ENCODE measurements at places on chromosomes 3 and 15.
A peak's percentile ranks its signal among the peaks of the same experiment; 100 is the strongest.

- no peak for DNase-seq
Measured at GRCh38 chr15:63582718-63583426, 14.3 kb upstream of the FBXL22 start.

DNA sequence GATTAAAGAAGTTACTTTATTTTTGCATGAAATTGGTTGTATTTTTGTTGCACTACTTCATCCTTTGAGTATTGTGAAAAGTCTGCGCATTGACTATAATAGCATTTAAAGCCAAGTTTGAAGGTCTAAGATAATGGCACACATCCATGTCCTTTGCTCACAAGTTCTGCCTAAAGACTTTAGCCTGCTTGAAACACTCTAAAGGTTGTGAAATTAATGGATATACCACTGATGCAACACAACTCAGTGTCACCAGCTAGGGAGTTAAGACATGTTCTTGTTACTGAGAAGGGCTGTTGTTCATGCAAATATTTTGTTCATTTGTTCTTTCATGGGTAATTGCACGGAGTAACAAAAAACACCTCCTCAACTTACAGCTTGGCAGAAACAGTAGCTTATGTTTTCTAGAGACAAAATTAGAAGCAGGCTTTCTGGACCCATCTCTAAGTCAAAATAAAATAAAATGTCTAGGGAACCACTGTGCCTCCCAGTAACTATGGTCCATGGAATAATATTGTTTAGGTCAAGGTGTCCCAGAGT, 83.9 kb downstream of the PPARG start:
- no peak for DNase-seq

DNA sequence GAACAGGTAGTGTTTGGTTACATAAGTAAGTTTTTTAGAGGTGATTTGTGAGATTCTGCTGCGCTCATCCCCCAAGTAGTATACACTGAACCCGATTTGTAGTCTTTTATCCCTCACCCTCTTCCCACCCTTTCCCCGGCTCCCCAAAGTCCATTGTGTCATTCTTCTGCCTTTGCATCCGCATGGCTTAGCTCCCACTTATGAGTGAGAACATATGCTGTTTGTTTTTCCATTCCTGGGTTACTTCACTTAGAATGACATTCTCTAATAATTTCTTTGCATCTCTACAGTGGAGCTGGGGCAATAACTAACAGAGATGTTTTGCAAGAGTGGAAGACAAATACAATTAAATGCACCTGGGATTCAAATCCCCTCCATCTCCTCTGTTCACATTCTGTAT, 93.2 kb downstream of the TP63 start:
- no peak for DNase-seq

DNA sequence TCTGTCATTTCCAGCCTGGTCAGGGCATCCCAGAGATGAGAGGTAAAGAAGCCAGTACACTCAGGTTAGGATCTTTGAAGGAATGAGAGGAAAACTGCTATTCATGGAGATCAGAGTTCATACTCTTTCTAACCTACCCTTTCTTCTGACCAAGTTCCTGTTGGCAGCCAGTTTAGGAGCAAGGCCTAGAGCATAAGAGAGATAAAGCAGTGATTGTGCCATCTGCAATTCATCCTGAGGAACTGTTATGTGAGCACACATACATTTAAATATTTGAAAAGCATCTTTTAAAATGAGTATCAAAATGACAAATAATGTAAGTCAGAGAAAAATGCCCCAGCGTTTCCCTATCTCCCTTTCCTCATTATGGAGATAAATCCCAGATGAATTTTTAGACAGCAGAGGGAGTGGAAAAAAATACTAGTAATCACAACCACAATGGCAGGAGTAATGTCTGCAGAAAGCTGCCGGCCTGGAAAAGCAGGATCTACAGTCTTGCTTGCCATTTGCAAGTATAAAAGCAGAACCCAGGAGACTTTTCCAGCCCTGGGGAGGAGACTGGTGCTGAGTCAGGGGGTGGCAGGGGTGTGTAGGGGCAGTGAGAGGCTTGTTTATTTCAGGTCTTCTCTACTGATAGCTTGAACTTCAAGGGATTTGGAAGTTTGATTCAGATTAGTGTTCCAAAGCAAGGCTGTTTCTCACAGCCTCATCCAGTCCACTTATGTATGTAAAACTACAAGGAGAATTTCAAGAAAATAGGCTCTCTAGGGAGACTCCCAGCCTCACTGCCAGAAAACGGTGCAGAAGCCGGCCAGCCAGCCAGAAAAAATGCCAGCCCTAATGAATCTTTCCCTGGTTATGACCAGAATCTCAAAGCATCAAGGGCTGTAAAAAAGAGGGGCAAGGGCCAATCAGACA, 1052.4 kb downstream of the TUSC7 start:
- no peak for DNase-seq

- DNase-seq = no peak
Measured at GRCh38 chr3:115428841-115429240, 194.5 kb upstream of the GAP43 start.

DNA sequence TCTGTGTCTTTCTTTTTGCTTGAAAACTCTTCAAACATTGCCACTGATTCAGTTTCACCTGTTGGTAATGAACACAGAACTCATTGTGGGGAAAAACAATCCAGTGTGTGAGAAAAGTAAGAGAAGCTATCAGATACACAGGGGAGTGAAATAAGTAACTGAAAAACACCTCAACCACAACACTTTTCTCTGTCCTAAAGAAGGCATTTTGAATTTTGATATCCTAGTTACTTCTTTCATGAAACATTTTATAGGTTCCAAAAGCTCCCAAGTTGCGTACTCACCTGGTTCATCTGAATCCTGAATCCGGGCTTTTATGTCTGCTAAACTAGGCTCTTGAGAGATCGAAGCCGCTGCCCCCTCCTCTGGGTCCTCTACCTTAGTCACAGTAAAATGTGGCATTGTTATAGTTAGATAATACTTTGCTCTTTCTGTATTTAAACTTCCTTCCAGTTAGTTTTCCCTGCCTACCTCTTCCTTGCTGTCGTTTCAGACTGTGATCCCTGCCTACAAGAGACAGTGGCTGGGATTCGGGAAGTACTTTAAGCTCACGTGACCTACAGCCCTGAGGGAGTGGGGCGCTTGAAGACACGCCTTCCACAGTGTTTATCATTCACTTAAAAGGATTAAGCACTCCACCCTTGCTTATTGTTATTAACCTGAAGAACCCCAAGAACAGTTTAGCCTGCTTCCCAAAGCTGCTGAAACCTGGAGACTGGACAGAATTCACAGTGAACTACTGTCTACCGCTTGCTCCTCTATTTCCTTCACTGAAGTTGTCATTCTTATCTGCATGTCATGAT, 19.1 kb downstream of the SLC12A6 start:
- DNase-seq = peak; percentile 62

GRCh38 chr15:92614791-92615785, 40.5 kb downstream of the FAM174B start:
- no peak for DNase-seq

GRCh38 chr3:168884353-168884903, 779.1 kb downstream of the MECOM start:
- DNase-seq = no peak

DNA sequence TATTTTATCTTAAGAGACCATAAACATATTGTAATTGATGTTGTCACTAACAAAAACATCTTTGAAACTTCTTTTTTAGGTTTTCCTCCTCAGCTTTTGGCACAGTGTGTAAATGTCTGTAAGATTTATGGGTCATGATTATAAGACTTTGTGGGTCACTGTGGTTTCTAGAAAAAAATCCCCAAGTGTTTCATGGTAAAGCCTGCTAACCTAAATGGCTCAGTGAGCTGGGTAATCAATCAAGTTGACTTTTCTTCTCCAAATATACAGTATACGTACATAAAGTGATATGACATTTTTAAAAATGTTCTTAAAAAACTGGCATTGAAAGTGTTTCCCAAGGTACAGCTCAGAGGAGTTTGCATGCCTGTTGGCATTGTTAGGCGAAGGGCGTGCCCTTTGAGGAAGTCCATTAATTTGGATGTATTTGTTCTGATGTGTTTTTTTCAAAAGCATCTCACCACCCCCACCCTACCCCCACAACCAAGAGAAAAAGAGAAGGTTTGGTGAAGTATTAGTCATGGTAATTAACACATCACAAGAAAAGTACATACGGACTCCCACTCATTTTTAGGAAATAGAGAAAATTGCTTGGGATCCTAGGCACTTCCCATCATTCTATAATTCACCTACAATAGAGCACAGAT, 385.4 kb upstream of the LRRC3B start:
- DNase-seq = no peak

GRCh38 chr15:87349181-87349580, 907.4 kb downstream of the NTRK3 start:
- DNase-seq = no peak

DNA sequence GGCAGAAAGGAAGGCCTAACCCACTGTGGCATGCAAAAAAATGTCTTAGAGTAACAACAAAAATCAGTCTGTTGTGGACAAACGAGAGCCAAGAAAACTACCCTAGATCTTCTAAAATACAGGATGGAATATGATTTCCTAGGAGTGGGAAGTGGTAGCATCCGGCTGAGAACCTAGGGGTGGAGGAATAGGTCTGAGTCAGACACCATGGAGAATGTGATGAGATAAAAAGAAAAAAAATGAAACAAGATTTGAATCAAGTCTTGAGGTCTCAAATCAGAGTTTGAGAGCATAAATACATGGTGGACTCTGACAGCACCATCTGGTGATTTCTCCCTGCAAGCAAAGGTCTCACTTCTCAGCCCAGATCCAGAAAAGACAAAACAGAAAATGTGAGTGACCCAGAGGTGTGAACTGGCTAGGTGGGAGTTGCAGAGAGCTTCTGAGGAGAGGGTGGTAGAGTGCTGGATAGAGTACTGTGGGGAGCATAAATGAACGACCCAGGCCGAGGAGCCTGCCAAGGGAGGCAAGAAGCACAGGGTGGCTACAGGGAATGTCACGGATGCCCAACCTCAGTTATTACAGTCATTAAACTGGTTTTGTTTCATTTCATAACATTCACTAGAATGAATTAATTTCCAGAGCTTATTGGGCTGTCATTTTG, 27.6 kb upstream of the VEPH1 start:
- DNase-seq = no peak

DNA sequence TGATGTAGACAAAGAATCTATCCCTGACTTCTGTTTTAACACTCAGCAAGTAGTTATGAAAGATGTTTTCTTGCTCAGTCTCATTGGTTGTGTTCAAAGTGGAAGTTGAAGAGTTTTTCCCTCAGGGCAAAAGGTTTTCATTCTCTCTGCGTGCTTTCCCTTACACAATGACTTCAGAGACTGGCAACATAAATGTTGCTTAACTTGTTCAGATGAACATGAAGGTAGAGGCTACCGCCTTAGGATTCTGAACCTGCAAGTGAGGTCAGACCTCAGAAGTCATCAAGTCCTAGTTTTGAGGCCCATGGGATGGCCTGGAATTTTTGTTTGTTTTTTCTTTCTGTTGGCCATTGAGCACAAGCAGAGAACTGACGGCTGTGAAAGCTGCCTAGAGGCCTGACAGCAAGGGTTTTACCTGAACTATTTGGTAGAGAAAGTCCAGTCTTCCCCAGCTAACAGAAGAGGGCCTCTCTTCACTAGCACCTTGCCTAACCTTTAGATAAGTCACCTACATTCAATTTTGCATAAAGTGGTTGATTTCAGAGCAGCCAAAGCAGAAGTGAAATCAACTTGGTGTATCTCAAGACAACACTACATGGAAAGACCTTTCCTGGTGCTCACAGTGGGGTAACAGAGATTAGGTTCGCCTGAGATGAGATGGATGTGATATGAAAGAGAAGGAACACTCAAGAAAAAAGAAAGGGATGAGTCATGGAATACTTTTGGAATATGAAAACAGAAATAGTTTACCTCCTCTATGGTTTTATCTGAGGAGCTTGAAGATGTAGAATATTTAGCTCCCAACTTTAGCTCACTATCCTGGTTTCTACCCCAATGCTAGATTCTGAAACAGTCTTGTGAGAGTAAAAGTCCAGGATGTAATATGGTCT, 53.6 kb upstream of the AP4E1 start:
- no peak for DNase-seq

DNA sequence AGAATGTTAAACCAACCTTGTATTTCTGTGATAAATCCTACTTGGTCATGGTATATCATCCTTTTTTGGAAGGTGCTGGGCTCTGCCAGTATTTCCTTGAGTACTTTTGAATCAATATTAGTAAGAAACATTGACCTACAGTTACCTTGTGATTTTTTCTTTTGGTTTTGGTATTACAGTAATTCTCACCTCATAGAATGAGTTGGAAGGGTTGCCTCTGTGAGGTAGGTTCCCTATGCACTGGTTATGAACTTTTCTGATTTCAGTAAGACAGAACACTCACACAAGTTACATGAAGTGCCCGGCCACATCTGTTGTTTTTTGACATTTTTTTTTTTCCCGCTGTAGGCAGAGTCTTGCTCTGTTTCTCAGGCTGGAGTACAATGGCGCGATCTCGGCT, 20.0 kb downstream of the PCCB start:
- DNase-seq = no peak

GRCh38 chr3:1381647-1382036, 288.8 kb downstream of the CNTN6 start:
- DNase-seq = no peak

DNA sequence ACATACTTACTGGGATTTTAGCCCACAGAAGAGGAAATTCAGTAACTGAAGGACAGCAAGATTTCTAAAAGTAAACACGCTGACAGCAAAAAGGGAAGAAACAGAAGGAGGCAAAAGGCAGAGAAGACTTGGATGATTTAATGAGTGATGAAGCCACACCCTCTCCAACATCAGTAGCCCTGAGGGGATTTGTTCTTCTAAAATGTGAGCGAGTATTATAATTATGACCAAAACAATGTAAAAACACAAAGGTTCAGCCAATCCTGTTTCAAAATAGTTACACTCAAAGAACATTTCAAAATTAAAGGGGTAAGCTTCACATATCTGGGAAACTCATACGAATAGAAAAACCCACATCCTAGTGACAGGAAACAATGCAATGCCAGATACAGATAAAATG, 25.0 kb downstream of the MCCC1 start:
- DNase-seq = no peak

DNA sequence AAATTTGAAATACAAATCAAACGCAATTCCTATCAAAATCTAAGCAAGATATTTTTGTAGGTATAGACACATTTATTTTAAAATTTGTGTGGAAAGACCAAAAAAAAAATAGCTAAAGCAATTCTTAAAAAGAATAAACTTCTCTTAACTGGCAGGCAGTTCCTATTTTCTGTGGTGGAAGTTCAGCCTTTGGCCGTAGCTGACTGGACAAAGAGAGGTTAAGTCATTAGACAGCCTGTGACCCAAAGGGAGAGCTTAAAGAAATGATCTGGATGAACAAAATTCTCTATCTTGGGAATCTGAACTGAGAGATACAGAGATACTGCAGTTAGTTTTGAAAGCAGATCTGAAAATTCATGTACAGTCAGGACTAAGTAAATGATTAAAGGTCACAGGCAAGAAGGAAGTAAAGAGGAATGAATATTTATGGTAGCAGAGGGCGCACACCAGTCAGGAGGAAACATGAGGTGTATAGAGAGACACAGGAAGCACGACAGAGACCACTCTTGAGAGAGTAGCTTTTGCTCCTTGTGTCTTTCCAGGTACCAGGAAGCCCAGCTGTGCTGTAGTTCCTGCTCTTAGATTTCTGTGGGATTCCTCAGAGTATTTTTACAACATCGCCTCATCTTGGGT, 57.5 kb downstream of the TPRG1 start:
- DNase-seq = no peak
